Stomach (tissue), 19 donors: ENCODE measurements at places on chromosomes 11 and 22.

DNA sequence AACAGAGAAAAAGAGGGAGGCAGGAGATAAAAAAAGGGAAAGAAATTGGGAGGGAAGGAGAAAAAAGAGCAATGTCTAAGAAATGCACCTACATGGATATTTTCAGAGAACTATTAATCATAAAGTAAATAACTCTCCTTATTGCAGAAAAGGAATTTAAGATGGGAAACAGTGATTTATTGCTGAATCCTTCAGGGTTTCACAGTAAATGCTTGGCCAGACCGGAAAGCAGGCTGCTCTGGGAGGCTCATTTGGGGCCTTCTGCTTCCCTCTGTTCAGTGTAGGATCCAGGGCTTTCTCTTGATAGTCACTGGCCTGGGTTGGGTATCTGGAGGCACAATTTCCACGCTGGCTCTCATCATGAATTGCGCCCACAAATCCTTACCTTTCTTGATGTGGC lies 324.3 kb upstream of the SORL1-AS1 start:
- DNase-seq, result no peak
- H3K4me1 ChIP-seq, result no peaks in the 10 kb centered on the region
- no peak overlapping the region for H3K27ac ChIP-seq
- no peaks in the 10 kb centered on the region for H3K27me3 ChIP-seq
- no peaks in the 10 kb centered on the region for H3K36me3 ChIP-seq

DNA sequence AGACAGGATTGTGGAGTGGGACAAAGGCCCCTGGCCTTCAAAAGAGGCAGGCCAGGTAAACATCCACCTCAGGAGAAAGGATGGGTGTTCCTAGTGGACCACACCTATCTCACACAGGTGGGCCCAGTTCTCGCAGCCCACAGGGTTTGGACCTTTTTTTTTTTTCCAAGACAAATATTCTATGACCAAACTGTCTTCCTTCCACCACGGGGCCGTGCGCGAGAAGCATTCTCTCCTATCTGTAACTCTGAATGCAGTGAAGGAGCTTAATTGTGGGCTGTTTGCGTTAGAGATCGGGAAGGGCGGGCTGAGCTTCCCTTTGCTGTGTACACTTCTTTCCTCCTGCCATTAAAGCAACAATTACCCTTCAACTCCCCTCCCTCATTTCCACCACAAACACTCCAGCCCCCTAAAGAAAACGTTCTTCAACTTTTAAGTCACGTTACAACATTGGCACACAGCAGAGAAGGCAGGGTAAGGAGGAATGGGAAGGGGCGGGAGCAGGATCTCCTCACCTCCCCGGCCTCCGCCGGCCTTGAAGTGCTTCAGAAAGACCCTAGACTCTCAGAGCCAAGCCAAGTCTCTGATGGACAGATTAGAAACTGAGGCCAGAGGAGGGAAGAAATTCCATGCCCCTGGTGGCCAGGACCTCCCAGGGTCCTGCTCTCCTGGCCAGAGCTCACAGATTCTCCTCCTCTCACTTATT lies 238.4 kb downstream of the BUD13 start:
- DNase-seq, result no peak
- H3K27ac ChIP-seq, result no peak overlapping the region
- no peaks in the 10 kb centered on the region for H3K4me1 ChIP-seq
- H3K4me3 ChIP-seq, result no peak overlapping the region
- H3K36me3 ChIP-seq, result no peaks in the 10 kb centered on the region

DNA sequence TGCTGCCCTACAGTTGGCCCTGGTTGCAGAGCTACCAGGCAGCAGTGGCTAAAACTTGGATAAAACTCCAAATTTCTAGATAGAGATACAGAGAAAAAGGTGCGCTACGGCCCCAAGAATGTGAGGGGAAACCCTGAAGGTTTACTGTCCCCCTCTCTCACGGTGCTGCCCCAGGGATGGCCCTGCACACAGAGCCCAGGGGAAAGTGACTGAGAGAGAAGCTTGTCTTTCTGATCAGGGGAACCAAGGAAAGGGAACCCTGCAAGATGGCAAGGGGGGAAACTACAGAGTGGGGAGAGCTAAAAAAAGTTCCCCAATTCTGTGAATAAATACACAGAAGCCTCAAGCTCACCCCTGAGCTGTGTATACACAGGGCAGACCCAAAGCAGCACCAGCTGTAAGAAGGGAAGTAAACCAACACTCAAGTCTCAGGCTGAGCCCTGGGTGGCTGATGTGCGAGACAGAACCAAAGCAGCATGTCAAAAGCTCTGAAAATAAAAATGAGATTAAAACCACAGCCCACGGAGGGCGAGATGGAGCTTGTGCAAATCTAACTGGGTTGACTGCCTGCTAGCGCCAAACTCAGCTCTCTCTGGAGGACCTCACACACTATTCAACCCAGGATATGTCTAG lies 22.1 kb downstream of the GNB1L start:
- H3K27ac ChIP-seq, result no peak overlapping the region
- no peak overlapping the region for H3K4me3 ChIP-seq
- no peaks in the 10 kb centered on the region for H3K27me3 ChIP-seq
- DNase-seq, result peak; percentile 9
- H3K36me3 ChIP-seq, result no peaks in the 10 kb centered on the region
- no peaks in the 10 kb centered on the region for H3K4me1 ChIP-seq

DNA sequence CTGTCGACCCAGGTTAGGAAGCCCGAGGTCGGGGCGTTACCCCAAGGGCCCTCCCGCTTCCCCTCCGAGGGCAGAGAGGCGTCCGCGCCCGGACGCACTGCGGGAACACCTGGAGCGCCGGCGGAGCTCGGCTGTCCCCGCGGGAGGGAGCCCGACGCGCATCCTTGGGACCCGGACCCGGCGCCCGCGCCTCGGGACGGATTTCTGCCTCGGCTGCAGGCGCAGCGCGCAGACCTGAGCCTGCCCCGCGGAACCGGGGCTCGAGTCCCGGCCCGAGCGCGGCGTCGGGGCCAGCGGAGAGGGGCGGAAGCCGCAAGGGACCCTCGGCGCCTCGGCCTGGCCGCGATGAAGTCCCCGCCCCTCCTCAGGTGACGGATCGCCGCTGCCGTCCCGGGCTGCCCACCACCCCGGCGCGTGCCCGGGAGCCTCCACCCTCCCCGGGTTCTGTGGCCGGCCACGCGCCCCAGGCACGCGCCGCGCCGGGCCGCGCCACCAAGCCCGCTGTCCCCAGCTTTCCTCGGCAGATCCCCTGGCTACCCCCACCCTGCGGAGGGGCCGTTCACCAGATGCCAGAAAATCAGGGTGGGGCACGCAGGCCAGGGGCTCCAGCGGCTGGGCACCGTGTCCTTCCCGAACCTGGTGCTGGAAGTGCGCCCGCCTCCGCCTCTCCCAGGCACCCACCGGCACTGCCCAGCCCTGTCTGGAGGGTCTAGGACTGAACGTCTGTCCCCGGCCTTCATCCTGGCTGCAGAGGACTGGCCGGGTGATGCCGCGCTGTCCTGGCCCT lies 410 bp downstream of the GLB1L3 start:
- peaks cover 63% of the 10 kb centered on the region for H3K27me3 ChIP-seq
- peak overlapping the region; percentile 41 for H3K4me3 ChIP-seq
- H3K4me1 ChIP-seq, result peaks cover 20% of the 10 kb centered on the region
- H3K27ac ChIP-seq, result no peak overlapping the region
- no peak for DNase-seq
